ENCODE measurements at places on chromosomes 7 and 10.

- DNase-seq = no peak
Observed at GRCh38 chr10:91614225-91614624, 18.6 kb downstream of the PPP1R3C start.

- peak; percentile 29 for DNase-seq
Observed at GRCh38 chr7:22569586-22570321, 69.8 kb upstream of the STEAP1B start.

- DNase-seq = peak; percentile 55
Observed at GRCh38 chr10:100878291-100878910, 34.4 kb upstream of the SLF2 start.

DNA sequence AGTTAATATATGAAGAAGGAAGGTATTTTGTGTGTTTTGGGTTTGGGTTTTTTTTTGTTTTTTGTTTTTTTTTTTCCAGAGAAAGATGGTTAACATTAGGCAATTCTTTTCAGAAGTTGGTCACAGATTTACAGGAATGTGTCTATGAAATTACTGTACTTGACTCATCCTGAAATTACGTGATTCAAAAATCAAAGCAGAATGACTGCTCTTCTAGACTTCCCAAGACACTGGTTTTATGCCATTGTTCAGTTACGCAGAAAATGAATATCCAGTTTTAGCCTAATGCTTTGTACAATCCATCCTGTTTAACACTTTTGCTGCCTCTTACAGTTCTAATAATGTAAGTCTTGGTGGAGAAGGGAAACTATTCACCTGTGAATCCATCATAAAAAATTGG, 39.7 kb upstream of the CELF2 start:
- no peak for DNase-seq

- DNase-seq = no peak
Observed at GRCh38 chr7:31052841-31053601, 913 bp downstream of the ADCYAP1R1 start.

DNA sequence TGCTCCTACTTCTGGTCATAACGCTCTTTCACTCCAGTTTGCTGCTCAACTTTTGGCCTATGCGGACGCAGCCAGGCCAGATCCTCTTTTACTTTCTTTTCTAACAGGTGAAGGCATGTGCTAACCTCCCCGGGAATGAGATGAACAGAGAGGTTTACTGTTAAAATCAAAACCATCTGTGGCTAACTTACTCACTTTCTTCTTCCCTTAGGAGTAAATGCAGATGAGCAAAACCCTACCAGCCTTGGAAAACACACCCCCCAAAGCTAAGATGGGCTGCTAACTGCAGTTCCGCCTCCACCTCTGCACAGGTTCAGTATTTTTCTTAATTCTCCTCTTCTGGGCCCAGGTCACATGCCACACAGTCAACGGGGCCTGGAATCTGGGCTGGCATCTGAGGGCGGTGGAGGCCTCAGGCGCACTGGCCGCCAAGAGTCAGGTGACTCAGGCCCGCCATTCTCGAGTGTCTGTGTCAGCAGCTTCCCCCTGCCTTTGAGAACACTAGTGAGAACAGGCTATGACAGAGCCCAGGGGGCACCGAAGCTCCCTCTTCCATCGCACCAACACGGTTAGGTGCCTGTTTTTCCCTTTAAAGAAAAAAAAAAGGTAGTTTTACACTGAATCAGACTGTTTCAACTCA, 11.1 kb downstream of the FAM53B start:
- peak; percentile 57 for DNase-seq

GRCh38 chr7:41574377-41574776, 128.5 kb downstream of the INHBA start:
- no peak for DNase-seq

- no peak for DNase-seq
Observed at GRCh38 chr7:28411876-28412662, at the start of gene CREB5. TSS of gene CREB5 (plus strand) at chr7:28412518. CDS start at chr7:28412915, 397 bp downstream.

- no peak for DNase-seq
Observed at GRCh38 chr10:14240253-14241189, 90.2 kb downstream of the FRMD4A start.

DNA sequence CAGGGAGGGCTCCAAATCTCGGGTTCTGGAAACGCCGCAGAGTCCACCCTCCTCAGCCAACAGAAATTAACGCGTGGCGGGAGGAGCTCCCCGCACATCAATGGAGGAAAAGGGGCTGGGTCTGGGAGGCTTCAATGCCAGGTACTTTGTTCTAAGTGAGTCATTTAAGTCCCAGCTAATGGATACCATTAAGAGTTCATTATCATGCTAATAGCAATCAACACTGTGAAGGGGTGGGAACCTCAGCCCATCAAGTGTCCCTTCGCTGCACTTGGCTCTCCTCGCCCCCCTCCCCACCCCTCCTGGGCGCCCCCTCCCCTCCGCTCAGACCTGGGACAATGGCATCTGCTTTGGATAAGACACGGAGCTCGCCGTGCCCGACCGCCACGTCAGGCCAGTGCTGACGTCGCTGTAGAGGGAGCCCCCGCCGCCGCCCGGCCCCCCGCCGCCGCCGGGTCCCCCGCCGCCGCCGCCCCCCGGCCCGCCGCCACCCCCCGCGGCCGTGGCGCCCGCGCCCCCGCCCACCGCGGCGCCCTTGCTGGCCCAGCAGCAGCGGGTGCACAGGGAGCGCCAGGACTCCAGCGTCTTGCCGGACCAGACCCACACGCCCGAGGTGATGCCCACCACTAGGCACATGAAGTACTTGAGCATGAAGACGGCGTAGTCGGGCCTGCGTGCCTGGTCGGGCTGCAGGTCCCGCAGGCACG, 2.9 kb downstream of the FZD8 start:
- no peak for DNase-seq

DNA sequence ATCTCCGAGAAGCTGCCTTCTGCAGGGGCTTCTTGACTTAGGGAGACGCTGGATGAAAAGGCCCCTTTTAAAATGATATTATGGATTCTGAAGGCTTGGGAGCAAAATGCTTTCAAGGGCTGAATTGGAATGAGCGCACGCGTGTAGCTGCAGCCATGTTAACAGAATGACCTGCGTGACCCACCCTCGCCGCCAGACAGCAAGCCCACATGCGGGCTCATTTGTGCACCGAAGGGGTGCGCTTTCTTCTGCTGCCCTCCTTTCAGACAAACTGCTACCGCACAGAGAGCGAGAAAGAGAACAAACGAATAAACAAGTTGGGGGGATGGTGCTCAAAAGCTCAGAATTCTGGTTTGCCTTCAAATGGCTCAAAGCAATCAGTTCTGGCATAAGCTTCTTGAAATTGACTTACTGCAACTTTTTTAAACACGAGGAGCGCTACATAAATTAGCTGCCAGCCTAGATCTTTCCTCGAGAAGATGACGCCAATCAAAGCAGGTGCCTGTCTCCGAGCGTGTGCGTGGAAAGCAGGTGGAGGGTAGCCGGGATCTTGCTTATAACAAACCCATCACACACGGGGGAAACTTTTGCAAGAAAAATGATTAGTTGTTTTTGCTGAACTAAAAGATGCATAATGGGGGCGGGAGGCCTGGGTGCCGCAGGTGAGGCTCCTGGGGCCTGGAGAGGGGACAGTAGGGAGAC, 268.4 kb downstream of the MAD1L1 start:
- DNase-seq = no peak

GRCh38 chr10:101484175-101484745, 103.8 kb downstream of the POLL start:
- DNase-seq = no peak

- DNase-seq = no peak
Observed at GRCh38 chr10:96072674-96073073, 29.3 kb downstream of the CCNJ start.

- peak; percentile 55 for DNase-seq
Observed at GRCh38 chr7:128108641-128109423, 77.6 kb upstream of the LRRC4 start.

DNA sequence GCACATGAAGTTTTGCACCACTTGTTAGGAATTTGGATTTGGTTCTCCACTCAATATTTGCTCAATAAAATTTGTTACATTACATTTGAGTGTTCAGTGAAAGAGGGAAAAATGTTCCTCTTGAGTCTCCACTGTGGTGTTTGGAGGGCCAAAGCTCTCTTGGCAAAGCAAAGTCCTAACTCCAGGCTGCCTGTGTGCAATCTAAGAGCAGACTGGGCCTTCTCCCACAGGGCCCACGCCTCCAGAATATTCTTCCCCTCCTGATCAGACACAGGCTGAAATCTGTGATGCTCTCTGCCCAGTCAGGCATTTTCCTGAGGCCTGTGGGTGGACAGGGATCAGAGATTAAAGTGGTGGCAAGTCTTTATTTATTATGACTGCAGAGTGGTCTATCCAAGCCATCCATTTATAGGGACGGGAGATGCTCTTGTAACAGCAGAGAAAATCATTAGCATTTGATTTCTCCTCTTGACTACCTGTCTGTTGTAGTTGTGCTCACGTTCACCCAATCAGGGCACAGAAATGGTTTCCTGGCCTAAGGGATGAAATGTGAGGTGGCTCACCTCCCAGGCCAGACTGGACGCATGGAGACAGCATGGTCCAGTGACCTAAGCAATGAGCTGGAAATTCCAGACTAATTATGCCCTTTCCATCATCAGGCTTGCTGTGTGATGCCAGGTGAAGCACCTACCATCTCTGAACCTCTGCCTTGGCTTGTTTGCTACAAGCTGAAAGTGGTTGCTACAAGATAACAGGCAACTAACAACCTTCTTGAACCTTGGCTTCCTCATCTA, 147.1 kb upstream of the NRBF2 start:
- DNase-seq = no peak

- DNase-seq = no peak
Observed at GRCh38 chr10:11828682-11829284, 5.6 kb downstream of the PROSER2 start.

- DNase-seq = no peak
Observed at GRCh38 chr7:134691546-134692343, 45.1 kb downstream of the BPGM start.

- DNase-seq = no peak
Observed at GRCh38 chr7:77684030-77684429, 12.2 kb upstream of the RSBN1L start.

DNA sequence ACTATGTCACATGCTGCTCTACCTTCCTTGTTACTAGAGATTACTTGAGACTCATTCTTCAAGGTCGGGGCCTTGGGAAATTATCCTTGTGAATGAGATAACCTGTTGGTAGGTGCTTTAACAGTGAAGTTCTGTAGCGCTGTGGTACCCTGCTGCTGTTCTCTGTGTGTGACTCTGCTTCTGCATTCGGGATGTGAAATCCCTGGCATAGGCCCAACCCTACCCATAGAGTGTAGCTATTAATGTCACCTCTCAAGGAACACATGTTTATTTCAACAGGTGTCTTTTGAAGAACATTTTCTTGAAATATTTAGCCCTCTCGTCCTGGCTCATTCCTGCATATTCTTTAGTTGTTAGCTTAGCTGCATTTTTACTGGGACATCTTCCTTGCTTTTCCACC, 41.8 kb upstream of the TMEM236 start:
- DNase-seq = no peak

GRCh38 chr7:116683786-116684185, 11.8 kb downstream of the MET start:
- DNase-seq = no peak

GRCh38 chr7:148954766-148955165, 70.7 kb upstream of the EZH2 start:
- no peak for DNase-seq

GRCh38 chr10:71580926-71581325, 138.7 kb downstream of the C10orf105 start:
- no peak for DNase-seq

DNA sequence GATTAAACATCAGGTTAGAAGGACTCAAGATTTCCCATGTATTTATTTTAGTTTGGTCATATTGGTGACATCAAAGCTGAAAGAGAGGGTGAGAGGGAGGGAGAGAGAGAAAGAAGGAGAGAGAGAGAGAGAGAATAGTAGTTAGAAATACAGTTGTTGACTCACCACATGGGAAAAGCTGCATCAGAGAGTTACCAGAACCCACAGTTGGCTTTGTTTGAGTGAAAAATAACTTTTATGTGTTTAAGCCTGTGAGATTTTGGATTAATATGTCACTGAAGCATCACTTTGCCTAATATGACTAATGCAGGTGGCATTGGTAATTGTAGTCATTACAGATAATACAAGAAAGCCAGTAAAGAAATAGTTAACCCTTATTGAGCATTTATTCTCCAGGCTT, 303.9 kb downstream of the REEP3 start:
- DNase-seq = no peak

DNA sequence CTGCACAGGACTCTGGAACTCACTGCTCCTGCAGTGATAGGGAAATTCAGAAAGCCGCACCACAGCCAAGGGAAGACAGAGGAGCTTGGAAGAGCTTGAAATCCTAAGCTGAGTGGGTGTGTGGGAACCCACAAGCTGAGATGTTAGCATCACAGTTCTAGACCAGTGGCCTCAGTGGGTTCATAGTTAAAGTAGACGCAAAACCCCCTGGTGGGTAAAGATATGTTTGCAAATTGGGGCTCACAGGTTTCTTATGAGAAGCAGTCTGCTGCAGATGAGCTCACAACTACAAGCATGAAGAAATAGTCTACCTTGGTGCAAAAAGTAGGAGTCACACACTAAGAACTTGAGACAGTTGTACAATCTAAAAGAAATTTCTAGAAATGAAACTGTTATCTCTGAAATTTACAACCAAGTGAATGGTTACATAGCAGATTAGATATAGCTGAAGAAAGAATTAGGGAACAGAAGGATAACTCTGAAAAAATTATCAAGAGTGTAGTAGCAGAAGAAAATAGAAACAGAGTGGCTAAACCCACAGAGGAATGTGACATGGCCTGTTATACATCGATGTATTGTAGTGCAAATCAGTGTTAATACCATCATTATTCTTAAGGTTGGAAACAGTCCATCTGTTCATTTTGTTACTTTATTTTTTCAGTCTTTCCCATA, 77.2 kb downstream of the DYNC2I1 start:
- DNase-seq = no peak

DNA sequence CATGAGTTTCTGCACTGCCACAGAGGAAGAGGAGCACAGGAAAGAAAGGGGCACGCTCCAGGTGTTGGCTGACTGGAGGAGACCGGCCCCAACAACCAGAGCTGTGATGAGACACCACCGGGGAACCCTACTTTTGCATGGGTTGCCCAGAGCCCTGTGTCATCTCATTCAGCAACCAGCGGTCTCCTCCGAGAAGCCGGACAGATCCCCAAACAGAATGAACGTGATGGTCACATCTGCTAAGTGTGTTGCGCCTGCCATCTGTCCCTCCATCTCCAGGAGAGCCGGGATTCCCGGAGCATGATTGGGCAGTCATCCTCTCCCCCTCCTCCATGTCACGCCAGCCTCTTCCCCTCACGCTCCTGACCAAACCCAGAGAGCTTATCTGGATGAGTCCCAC, 22.9 kb downstream of the PARP12 start:
- DNase-seq = no peak

DNA sequence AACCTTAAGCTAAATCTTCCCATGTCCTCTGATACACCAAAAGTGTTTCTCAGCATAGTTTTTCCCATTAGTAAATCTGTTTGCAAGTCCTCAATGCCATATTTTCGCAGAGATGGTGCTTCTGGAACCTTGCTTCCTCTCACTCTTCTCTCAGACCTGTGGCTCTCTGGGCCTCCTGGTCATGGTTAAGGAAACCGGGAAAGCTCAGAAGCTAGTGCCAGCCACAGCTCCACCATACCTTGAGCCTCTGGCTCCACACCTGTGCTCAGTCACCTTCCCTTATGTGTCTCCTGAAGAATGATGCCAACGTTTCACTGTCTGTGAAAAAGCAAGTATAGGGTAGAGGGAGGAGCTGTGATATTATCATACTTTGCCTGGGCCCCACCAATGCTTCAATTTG, 149.6 kb downstream of the CYP26A1 start:
- no peak for DNase-seq
